Mucosa of descending colon (tissue), 3 donors: ENCODE measurements at places on chromosomes 7 and 10.

- peak; percentile 50 for DNase-seq
These were observed 36.6 kb downstream of the SRPK2 start for GRCh38 chr7:105352018-105352612.

- no peak for DNase-seq
These were observed 247.0 kb downstream of the SNX10 start for GRCh38 chr7:26538689-26539088.

DNA sequence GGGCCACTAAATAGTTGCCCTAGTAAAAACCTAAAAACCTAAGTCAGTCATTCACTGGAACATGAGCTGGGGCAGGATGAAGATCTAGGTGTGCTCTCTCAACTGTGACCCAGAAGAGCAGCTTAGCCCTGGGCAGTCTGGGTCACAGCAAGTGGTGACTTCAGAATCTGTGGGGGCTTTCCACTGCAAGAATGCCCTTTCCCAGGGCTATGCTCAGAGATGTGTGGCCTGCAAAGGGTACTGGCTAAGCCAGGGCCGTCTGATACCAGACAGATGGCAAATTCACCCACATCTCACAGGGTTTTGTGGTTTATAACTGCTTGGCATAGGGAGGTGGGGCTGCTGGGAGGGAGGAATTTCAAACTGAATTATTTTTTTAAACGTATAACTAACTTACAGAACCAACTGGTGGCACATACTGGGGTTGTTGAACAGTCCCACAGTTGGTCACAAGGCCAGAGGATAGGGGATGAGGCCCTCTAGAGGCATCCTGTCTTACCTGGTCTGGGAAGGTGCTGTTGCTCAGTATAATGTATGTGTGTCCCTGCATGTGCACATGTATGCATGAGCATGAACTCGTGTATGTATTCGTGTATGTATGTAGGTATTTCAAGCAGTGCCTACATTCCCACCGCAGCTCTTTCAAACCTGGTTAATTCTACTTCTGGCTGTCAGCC lies 63.2 kb downstream of the PRPF18 start:
- no peak for DNase-seq

GRCh38 chr7:54812756-54813322 lies 53.8 kb upstream of the SEC61G start:
- DNase-seq, result no peak

GRCh38 chr10:97612386-97612785 lies 20.9 kb downstream of the MORN4 start:
- no peak for DNase-seq

DNA sequence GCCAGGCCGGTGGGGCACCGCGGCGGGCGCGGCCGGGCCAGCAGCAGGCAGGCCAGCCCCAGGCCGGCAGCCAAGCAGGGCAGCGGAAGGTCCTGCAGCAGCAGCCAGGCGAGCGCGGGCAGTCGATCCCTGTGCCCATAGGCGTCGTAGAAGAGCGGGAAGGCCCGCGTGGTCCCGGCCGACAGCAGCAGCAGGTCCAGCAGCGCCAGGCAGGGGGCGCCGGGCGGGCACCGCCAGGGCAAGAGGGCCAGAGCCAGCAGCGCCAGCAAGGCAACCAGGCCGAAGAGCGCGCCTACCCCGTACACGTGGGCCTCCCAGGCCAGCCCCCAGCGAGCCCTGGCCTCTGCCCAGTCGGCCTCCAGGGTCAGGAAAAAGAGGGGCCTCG lies 8.4 kb upstream of the RBM28 start:
- DNase-seq, result no peak

- no peak for DNase-seq
These were observed 213.2 kb downstream of the KCND2 start for GRCh38 chr7:120486164-120486563.
